Activated naive CD4-positive, alpha-beta T cell treated with anti-CD3 and anti-CD28 coated beads for 36 hours (primary cell): ENCODE measurements at places on chromosomes 7 and 10. TPM values are rescaled to one million over a fixed set of nuclear protein-coding genes. Genes with fewer than 3 reads are reported as not detected.

- no peak for DNase-seq
- H3K27ac ChIP-seq: no peak overlapping the region
- no peaks in the 10 kb centered on the region for H3K36me3 ChIP-seq
- no peak overlapping the region for H3K4me3 ChIP-seq
- H3K4me1 ChIP-seq: no peaks in the 10 kb centered on the region
- no peaks in the 10 kb centered on the region for H3K27me3 ChIP-seq
Observed at GRCh38 chr7:106623853-106624252, 37.1 kb downstream of the CCDC71L start.

- H3K4me1 ChIP-seq: peaks cover 24% of the 10 kb centered on the region
- peak; percentile 37 for DNase-seq
- H3K4me3 ChIP-seq: no peak overlapping the region
- no peaks in the 10 kb centered on the region for H3K27me3 ChIP-seq
- H3K36me3 ChIP-seq: no peaks in the 10 kb centered on the region
- H3K27ac ChIP-seq: peak overlapping the region; percentile 65
Observed at GRCh38 chr7:134845461-134845860, 66.0 kb downstream of the CALD1 start.

DNA sequence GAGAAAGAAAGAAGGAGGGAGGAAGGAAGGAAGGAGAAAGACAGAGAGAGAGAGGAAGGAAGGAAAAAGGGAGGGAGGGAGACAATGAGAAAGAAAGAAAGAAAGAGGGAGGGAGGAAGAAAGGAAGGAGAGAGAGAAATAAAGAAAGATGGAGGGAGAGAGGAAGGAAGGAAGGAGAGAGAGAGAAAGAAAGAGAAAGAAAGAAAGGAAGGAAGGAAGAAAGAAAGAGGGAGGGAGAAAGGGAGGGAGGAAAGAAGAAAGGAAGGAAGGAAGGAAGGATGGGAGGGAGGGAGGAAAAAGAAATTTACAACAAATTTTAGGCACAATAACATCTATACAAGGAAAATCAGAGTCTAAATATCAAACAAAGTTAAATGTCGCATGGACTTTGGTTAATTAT, 332.6 kb upstream of the KLF6 start:
- H3K4me3 ChIP-seq: no peak overlapping the region
- peaks cover 1% of the 10 kb centered on the region for H3K27me3 ChIP-seq

GRCh38 chr10:112218960-112219359, 35.4 kb upstream of the GPAM start:
- no peak for DNase-seq
- H3K27me3 ChIP-seq: peaks cover 10% of the 10 kb centered on the region
- no peaks in the 10 kb centered on the region for H3K36me3 ChIP-seq
- H3K4me1 ChIP-seq: no peaks in the 10 kb centered on the region
- no peak overlapping the region for H3K27ac ChIP-seq

DNA sequence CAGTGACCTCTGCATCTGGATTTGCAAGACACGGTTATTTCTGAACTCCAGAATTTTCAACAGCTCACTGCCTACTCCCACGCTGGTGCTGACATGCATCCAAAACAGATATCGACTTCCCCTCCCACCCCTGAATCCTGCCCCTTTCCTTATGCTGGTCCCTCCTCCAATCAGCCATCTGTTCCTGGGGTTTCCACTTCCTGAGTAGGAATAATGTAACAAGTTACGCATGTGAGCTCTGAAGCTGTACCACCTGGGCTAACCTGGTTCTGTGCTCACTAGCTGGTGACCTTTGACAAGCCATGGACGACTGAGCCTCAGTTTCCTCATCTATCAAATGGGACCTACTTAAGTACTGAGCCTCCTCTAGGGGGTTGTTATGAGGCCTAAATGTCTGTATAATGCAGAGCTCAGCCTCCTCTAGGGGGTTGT, 1.7 kb upstream of the NCAPG2 start:
- peaks cover 17% of the 10 kb centered on the region for H3K36me3 ChIP-seq
- H3K27ac ChIP-seq: no peak overlapping the region
- peak overlapping the region; percentile 22 for H3K4me3 ChIP-seq

The FFAR4 gene
- total RNA-seq: not detected

- H3K4me3 ChIP-seq: no peak overlapping the region
- H3K27me3 ChIP-seq: peaks cover 8% of the 10 kb centered on the region
- H3K4me1 ChIP-seq: no peaks in the 10 kb centered on the region
- no peak for DNase-seq
- no peak overlapping the region for H3K27ac ChIP-seq
- peaks cover 2% of the 10 kb centered on the region for H3K36me3 ChIP-seq
Observed at GRCh38 chr10:4533621-4534020, 292.4 kb upstream of the AKR1E2 start.

The NPSR1 gene
- not detected for total RNA-seq

- no peaks in the 10 kb centered on the region for H3K36me3 ChIP-seq
- H3K4me1 ChIP-seq: no peaks in the 10 kb centered on the region
- H3K4me3 ChIP-seq: no peak overlapping the region
- DNase-seq: no peak
- H3K27ac ChIP-seq: no peak overlapping the region
Observed at GRCh38 chr10:26227786-26228185, 11.2 kb downstream of the GAD2 start.

DNA sequence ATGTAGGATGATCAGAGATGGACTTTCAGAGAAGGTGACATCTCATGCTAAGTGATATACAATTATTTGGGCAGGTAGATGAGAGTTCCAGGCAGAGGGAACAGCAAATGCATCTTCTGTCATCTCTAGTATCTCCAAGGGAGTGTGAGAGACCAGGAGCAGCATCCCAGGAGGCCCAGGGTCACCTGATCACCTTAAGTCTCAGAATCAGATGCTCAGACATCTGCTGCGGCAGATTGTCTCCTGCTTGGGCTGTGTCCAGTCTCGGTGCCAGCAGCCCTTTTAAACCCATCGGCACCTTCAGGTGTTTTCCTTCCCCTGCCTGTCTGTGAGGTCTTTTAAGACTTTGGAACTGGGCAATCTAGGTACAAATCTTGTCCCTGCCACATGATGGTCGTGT, 690.6 kb downstream of the LRMDA start:
- no peak for DNase-seq
- H3K4me1 ChIP-seq: no peaks in the 10 kb centered on the region
- H3K27me3 ChIP-seq: peaks cover 2% of the 10 kb centered on the region
- no peak overlapping the region for H3K4me3 ChIP-seq

GRCh38 chr7:51680594-51681399, 364.2 kb upstream of the COBL start:
- no peak overlapping the region for H3K27ac ChIP-seq
- no peaks in the 10 kb centered on the region for H3K27me3 ChIP-seq
- H3K36me3 ChIP-seq: no peaks in the 10 kb centered on the region
- no peak overlapping the region for H3K4me3 ChIP-seq

The CHN2 gene
- total RNA-seq: not detected

GRCh38 chr7:88208521-88208920, 11.3 kb downstream of the SRI start:
- H3K27me3 ChIP-seq: no peaks in the 10 kb centered on the region
- H3K4me3 ChIP-seq: no peak overlapping the region
- no peaks in the 10 kb centered on the region for H3K4me1 ChIP-seq
- no peak overlapping the region for H3K27ac ChIP-seq
- H3K36me3 ChIP-seq: peaks cover 41% of the 10 kb centered on the region
- no peak for DNase-seq

The ST8SIA6 gene
- total RNA-seq: not detected

- no peaks in the 10 kb centered on the region for H3K36me3 ChIP-seq
- no peaks in the 10 kb centered on the region for H3K4me1 ChIP-seq
- DNase-seq: no peak
- H3K27me3 ChIP-seq: no peaks in the 10 kb centered on the region
Observed at GRCh38 chr10:77792155-77792554, 134.4 kb downstream of the DLG5 start.

- H3K27ac ChIP-seq: peak overlapping the region; percentile 97
- peak overlapping the region; percentile 34 for H3K4me3 ChIP-seq
- H3K4me1 ChIP-seq: peaks cover 92% of the 10 kb centered on the region
- H3K27me3 ChIP-seq: no peaks in the 10 kb centered on the region
- peaks cover 18% of the 10 kb centered on the region for H3K36me3 ChIP-seq
Observed at GRCh38 chr7:5699467-5700384, 81.7 kb downstream of the RNF216 start.

GRCh38 chr10:104306897-104307296, 31.4 kb downstream of the ITPRIP start:
- no peak overlapping the region for H3K27ac ChIP-seq
- no peak overlapping the region for H3K4me3 ChIP-seq
- DNase-seq: no peak
- H3K27me3 ChIP-seq: peaks cover 3% of the 10 kb centered on the region
- peaks cover 5% of the 10 kb centered on the region for H3K36me3 ChIP-seq
- peaks cover 58% of the 10 kb centered on the region for H3K4me1 ChIP-seq

The CALML5 gene
- not detected for total RNA-seq

DNA sequence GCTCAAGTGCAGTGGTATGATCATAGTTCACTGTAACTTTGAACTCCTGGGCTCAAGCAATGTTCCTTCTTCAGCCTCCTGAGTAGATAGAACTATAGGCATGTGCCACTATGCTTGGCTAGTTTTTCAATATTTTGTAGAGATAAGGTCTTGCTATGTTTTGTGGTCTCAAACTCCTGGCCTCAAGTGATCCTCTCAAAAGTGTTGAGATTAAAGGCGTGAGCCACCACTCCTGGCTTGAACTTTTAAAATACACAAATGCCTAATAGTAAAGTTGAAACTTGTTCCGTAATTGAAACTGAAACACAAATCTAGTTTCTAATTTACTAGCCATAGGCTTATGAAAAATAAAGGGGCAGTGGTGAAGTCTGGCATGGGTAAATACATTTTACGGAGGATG, 65.7 kb downstream of the AP3M1 start:
- H3K36me3 ChIP-seq: no peaks in the 10 kb centered on the region
- H3K27ac ChIP-seq: no peak overlapping the region

The CAV2 gene
- not detected for total RNA-seq

DNA sequence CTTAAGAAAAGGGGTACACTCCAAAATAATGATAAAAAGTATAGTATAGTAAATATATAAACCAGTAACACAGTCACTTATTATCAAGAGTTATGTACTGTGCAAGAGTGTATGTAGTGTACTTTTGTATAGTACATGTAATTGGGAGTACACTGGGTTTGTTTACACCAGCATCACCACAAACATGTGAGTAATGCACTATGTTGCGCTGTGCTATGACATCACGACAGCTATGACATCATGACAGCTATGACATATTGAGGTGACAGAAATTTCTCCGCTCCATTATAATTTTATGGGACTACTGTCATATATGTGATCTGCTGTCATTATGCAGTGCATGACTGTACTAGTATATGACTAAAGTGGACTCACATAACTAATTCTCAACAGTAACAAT, 84.6 kb downstream of the KMT2C start:
- no peak for DNase-seq
- H3K4me3 ChIP-seq: no peak overlapping the region
- peaks cover 8% of the 10 kb centered on the region for H3K4me1 ChIP-seq
- no peak overlapping the region for H3K27ac ChIP-seq
- no peaks in the 10 kb centered on the region for H3K27me3 ChIP-seq

The ARID5B gene
- 87.1 TPM for total RNA-seq

GRCh38 chr10:103649654-103650423, 156.3 kb downstream of the NEURL1 start:
- no peak for DNase-seq
- H3K36me3 ChIP-seq: no peaks in the 10 kb centered on the region
- H3K4me1 ChIP-seq: peaks cover 9% of the 10 kb centered on the region
- no peak overlapping the region for H3K27ac ChIP-seq
- H3K4me3 ChIP-seq: no peak overlapping the region
- H3K27me3 ChIP-seq: no peaks in the 10 kb centered on the region

DNA sequence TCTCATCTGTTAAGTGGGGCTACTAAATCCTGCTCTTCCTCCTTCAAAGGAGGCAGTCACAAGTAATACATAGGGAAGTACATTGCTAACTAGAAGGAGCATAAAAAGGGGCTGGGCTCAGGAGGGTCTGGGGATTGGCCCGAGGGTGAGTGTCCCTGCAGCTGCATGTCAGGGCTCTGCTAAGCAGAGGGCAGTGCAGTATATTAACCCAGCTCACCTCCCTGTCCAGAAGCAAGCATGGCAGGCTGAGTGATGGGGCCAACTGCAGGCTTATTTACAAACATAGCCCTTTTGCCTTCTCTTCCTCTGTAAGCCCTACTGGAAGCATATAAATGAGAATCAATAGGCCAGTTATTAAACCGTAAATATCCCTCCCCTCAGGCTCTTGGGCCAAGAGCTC, 143.2 kb upstream of the PCBD1 start:
- no peak overlapping the region for H3K4me3 ChIP-seq
- no peak overlapping the region for H3K27ac ChIP-seq
- no peak for DNase-seq
- H3K36me3 ChIP-seq: no peaks in the 10 kb centered on the region
- no peaks in the 10 kb centered on the region for H3K4me1 ChIP-seq

The IFIT1B gene
- total RNA-seq: not detected

DNA sequence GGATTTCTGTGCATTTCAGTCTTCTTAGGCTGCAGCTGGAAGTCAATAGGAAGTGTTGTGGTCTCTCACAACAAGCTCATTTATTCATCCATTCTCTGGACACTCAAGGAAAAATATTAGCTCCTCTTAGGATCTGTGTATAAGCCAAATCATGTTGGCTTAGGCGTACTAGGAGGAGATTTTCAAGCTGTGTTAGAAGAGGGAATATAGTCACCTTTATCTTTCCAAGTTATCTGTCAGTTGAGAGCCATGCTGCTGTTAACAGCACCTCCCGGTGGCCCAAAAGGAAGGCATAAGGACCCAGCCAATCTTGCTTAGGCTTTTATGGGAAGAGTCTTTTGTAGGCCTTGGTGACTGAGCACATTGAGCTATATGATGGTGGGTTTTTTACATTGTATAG, 220.0 kb downstream of the LRMDA start:
- H3K4me1 ChIP-seq: no peaks in the 10 kb centered on the region
- no peak for DNase-seq
- no peaks in the 10 kb centered on the region for H3K36me3 ChIP-seq
- H3K27me3 ChIP-seq: peaks cover 6% of the 10 kb centered on the region

DNA sequence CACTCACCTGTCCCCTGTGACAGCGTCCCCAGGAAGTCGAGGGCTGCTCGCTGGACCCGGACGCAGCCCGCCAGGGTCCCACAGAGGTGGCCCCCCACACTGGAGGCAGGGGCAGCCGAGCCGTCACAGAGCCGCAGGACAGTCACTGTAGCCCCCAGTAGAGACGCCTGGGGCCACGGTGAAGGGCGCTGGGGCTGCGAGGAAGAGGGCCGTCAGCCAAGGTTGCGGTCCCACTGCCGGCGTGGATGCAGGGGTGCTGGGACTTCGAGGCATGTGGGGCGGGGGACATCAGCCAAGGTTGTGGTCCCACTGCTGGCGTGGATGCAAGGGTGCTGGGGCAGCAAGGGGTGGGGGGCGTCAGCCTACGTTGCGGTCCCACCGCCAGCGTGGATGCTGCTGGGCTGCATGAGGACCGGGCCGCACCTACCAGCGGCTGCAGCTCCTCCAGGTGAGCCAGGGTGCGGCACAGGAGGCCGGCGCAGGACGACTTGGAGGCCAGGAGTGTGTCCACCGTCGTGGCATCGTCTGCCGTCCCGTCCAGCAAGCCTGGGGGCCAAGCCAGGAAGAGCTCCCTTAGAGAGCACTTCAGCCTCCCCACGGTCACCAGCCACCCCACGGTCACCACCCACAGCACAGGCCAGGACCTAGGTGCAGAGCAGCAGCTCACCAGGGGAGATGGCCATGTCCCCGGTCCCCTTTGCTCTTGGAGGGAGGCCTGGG, 13.9 kb downstream of the BRAT1 start:
- no peaks in the 10 kb centered on the region for H3K4me1 ChIP-seq
- peaks cover 12% of the 10 kb centered on the region for H3K36me3 ChIP-seq
- H3K27ac ChIP-seq: no peak overlapping the region
- H3K27me3 ChIP-seq: no peaks in the 10 kb centered on the region

The DENND2A gene
- not detected for total RNA-seq

- H3K36me3 ChIP-seq: no peaks in the 10 kb centered on the region
- peaks cover 12% of the 10 kb centered on the region for H3K27me3 ChIP-seq
- DNase-seq: no peak
- no peak overlapping the region for H3K4me3 ChIP-seq
Observed at GRCh38 chr7:127137146-127137545, 115.6 kb downstream of the GRM8 start.
